ENCODE measurements at places on chromosomes 5 and 9.

GRCh38 chr9:4130166-4130565 is 169.7 kb downstream of the GLIS3 start:
- H3K27me3 ChIP-seq, result no peaks in the 10 kb centered on the region
- no peaks in the 10 kb centered on the region for H3K36me3 ChIP-seq
- no peaks in the 10 kb centered on the region for H3K4me1 ChIP-seq
- no peak overlapping the region for H3K4me3 ChIP-seq

DNA sequence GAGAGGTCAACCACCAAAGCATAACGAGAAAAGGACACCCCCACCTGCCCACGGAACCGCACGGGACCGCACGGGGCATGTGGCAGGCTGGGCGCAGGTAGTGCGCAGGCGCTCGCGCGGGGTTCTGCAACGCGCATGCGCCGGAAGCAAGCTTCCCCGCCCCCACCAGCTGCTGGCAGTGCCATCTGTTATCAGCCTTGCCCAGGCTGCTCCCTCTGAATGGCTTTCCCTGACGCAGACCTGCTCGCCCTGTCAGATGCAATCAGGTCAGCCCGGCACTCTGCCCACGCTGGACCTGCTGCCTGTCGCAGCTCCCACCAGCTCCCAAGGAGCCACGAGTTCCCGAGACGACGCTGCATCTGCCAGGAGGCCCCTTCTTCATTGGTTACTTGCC is 22.8 kb downstream of the PTCH1 start:
- peaks cover 12% of the 10 kb centered on the region for H3K27me3 ChIP-seq
- peak overlapping the region; percentile 16 for H3K4me3 ChIP-seq
- peak overlapping the region; percentile 77 for H3K27ac ChIP-seq
- DNase-seq, result no peak
- peaks cover 37% of the 10 kb centered on the region for H3K4me1 ChIP-seq

DNA sequence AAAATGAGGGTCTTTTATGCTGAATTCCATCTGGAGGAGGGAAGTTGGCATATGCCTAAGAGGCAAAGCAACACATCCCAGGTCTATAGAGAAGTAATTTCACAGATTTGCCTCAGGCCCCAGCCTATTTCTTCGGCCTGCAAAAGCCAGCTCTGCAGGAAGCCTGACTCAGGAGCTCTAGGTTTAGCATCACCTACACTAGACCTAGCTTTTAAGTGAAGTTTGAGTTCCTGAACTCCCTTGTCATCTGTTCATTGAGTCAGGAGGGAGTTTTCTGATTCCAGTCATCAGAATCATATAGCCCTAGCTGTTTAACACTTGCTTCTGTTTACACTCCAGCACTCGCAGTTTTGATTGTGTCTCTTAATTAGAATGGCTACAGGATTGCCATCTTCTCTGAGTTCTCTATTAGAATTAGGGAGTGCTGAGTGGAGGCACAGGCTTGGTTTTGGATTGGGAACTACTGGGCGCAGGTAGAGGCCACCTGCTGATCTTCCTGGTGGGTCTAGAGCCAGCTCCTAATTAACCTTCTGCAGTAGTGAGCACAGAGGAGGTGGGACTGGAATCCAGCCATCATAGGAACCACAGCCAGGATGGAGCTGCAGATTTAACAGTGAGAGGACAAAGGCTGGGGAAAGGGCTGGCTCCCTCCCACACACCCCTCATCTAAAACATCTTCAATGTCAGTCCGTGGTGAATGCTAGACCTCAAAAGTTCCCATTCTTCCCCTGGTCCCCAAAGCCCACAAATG is 179.5 kb downstream of the TRIO start:
- no peaks in the 10 kb centered on the region for H3K36me3 ChIP-seq
- peaks cover 2% of the 10 kb centered on the region for H3K27me3 ChIP-seq
- no peak for DNase-seq
- no peak overlapping the region for H3K27ac ChIP-seq

DNA sequence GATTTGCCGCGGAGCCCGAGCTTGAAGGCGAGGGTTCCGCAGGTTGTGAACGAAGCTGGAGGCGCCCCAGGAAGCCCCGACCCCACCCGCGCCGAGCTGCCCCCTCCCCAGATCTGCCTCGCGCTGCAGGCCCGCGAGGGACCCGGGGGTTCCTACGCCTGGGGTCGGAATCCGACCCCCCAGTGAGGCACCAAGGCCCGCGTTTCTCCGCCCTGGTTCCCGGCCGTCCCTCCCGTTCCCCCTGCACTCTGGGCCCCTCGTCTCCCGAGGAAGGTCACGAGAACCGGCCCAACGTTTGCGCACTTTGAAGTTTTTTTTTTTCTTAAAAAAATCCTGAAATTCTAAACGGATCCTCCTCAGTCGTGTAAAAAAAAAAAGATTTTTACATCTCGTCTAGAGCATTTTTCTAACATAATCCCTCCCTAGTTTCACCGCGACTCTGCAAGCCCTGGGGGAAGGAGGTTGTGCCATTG is 880 bp upstream of the GFPT2 start:
- H3K36me3 ChIP-seq, result no peaks in the 10 kb centered on the region
- H3K4me1 ChIP-seq, result peaks cover 22% of the 10 kb centered on the region
- H3K4me3 ChIP-seq, result no peak overlapping the region
- H3K27me3 ChIP-seq, result peaks cover 19% of the 10 kb centered on the region

GRCh38 chr5:130035388-130035787 is 131.1 kb downstream of the CHSY3 start:
- no peak overlapping the region for H3K27ac ChIP-seq
- DNase-seq, result no peak
- no peaks in the 10 kb centered on the region for H3K27me3 ChIP-seq
- no peaks in the 10 kb centered on the region for H3K4me1 ChIP-seq
- no peak overlapping the region for H3K4me3 ChIP-seq

GRCh38 chr5:175797521-175798038 is 73.8 kb upstream of the CPLX2 start:
- H3K4me1 ChIP-seq, result peaks cover 9% of the 10 kb centered on the region
- DNase-seq, result no peak
- no peak overlapping the region for H3K27ac ChIP-seq
- H3K27me3 ChIP-seq, result peaks cover 46% of the 10 kb centered on the region
- no peaks in the 10 kb centered on the region for H3K36me3 ChIP-seq
- no peak overlapping the region for H3K4me3 ChIP-seq

- H3K36me3 ChIP-seq, result no peaks in the 10 kb centered on the region
- no peak for DNase-seq
- peaks cover 32% of the 10 kb centered on the region for H3K4me1 ChIP-seq
- no peaks in the 10 kb centered on the region for H3K27me3 ChIP-seq
These were observed 26.6 kb downstream of the PHF2 start for GRCh38 chr9:93603011-93603410.

- DNase-seq, result no peak
- no peaks in the 10 kb centered on the region for H3K4me1 ChIP-seq
- no peaks in the 10 kb centered on the region for H3K36me3 ChIP-seq
- no peak overlapping the region for H3K27ac ChIP-seq
- no peaks in the 10 kb centered on the region for H3K27me3 ChIP-seq
These were observed 166.4 kb downstream of the PRR16 start for GRCh38 chr5:120630550-120630949.

DNA sequence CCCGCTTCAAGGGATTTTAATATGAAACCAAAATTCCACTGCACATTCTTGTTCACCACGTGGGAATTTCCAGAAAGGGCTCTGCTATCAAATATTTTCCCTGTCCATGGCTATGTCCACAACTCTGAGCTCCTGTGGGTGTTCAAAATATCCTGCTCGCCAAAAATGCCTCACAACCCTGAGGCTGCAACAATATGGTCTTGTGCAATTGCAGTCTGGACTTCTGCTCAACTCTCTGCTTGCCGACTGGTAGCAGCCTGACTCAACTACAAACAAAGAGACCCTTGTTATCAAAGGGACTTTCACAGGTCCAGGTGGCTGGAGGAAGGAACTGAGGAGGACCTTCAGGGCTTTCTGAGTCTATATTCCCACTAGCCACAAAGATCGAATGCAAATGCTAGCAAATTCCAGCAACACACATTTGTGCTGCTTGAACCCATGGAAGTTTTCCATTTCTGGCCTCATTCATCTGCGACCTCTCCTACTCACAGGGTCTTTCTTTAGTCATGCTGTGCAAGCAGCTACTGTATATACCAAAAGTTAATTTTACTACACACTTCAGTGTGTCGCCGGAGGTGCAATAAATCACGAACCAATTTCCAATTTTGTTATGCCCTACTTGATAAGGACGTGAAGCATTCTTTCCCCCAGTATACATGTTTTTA is 169.2 kb upstream of the SLC30A5 start:
- H3K4me1 ChIP-seq, result no peaks in the 10 kb centered on the region
- peaks cover 2% of the 10 kb centered on the region for H3K27me3 ChIP-seq
- H3K27ac ChIP-seq, result no peak overlapping the region
- H3K4me3 ChIP-seq, result no peak overlapping the region
- no peak for DNase-seq

DNA sequence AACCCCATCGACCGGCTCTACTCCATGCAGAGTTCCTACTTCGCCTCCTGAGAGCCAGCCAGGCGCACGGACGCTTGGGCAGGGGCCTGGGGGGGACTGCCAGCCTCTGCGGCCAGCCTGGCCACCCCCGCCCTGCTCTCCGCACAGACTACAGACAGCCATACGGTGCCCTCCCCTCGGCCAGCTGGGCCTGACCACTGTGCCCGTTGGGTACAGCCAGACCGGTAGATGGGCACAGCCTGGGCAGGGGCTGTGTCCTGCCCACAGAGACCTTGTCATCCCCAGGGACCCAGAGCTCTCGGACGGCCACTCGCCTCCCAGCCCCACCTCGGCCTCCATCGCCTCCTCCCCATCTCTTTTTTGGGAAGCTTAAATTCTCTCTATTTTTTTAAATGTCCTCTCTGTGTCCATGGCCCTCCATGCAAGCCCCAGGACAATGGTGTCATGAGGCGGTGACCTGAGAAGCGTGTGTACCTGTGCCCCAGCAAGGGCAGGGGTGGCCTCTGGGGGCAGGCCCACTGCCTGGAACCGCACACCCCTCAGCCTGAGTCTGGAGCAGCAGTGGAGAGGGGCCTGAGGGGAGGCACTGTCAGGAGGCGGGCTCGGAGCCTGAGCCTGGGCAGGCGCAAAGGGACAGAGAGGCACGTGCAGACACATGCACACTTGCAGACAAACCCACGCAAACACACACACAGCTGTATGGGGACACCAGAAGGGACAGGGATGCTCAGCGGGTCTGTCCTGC is 82.8 kb downstream of the LMX1B start:
- H3K4me1 ChIP-seq, result no peaks in the 10 kb centered on the region
- DNase-seq, result no peak
- no peaks in the 10 kb centered on the region for H3K36me3 ChIP-seq

- DNase-seq, result no peak
- H3K27ac ChIP-seq, result no peak overlapping the region
- H3K36me3 ChIP-seq, result no peaks in the 10 kb centered on the region
- H3K4me1 ChIP-seq, result no peaks in the 10 kb centered on the region
- H3K4me3 ChIP-seq, result no peak overlapping the region
These were observed 138.4 kb downstream of the KCTD16 start for GRCh38 chr5:144308906-144309670.

- no peaks in the 10 kb centered on the region for H3K27me3 ChIP-seq
- no peaks in the 10 kb centered on the region for H3K36me3 ChIP-seq
- DNase-seq, result no peak
- no peaks in the 10 kb centered on the region for H3K4me1 ChIP-seq
- no peak overlapping the region for H3K4me3 ChIP-seq
These were observed 131.1 kb downstream of the FER start for GRCh38 chr5:108878756-108879155.

- no peaks in the 10 kb centered on the region for H3K4me1 ChIP-seq
- H3K27me3 ChIP-seq, result no peaks in the 10 kb centered on the region
- H3K36me3 ChIP-seq, result no peaks in the 10 kb centered on the region
These were observed 136.9 kb upstream of the KLF9 start for GRCh38 chr9:70551396-70551795.

DNA sequence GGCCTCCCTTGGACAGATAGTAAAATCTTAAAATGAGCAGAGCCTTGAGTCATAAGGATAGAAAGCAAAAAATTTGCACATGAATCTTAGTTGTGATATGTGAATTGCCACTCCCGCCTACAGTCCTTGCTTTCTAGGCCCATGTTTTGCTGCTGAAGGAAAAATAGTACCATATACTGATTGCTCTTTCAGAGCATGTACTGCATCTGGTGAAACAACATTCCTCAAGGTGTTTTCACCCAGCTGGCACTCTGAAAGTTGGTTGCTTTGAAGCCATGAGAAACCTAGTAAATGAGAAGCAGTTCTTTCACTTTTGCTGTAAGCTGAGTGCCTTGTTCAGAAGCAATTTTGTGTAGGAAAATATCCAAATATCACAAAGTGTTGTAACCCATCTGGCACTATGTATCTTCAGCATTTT is 10.3 kb downstream of the CDC37L1 start:
- H3K4me3 ChIP-seq, result no peak overlapping the region
- peaks cover 69% of the 10 kb centered on the region for H3K36me3 ChIP-seq
- DNase-seq, result no peak
- peaks cover 8% of the 10 kb centered on the region for H3K4me1 ChIP-seq

DNA sequence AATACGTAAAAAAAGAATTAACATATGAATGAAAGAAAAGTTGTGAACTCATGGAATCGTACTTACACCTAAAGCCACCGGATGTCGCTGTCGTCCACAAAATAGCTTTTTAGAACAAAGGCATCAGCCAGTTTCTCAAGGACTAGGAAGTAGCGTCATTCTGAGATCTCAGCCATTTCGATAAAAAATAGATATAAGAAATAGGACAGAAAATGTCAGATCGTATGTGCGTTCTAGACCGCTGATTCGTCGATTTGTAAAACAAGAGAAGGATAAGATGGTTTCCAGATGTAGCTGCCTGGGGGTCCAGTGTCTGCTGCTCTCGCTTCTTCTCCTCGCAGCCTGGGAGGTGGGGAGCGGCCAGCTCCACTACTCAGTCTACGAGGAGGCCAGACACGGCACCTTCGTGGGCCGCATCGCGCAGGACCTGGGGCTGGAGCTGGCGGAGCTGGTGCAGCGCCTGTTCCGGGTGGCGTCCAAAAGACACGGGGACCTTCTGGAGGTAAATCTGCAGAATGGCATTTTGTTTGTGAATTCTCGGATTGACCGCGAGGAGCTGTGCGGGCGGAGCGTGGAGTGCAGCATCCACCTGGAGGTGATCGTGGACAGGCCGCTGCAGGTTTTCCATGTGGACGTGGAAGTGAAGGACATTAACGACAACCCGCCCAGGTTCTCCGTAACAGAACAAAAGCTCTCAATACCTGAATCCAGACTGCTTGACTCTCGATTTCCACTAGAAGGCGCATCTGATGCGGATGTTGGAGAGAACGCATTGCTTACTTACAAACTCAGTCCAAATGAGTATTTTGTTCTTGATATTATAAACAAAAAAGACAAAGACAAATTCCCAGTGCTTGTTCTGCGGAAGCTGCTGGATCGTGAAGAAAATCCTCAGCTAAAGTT is at the start of gene PCDHA10:
TSS of gene PCDHA10 (plus strand) at position 126 of the 903 bp plus-strand sequence. CDS start at position 278, 152 bp downstream.
- H3K4me1 ChIP-seq, result no peaks in the 10 kb centered on the region
- H3K27me3 ChIP-seq, result no peaks in the 10 kb centered on the region
- no peak for DNase-seq
- no peak within 1 kb of the TSS for H3K4me3 ChIP-seq
